ENCODE measurements at places on chromosomes 2 and 18.

DNA sequence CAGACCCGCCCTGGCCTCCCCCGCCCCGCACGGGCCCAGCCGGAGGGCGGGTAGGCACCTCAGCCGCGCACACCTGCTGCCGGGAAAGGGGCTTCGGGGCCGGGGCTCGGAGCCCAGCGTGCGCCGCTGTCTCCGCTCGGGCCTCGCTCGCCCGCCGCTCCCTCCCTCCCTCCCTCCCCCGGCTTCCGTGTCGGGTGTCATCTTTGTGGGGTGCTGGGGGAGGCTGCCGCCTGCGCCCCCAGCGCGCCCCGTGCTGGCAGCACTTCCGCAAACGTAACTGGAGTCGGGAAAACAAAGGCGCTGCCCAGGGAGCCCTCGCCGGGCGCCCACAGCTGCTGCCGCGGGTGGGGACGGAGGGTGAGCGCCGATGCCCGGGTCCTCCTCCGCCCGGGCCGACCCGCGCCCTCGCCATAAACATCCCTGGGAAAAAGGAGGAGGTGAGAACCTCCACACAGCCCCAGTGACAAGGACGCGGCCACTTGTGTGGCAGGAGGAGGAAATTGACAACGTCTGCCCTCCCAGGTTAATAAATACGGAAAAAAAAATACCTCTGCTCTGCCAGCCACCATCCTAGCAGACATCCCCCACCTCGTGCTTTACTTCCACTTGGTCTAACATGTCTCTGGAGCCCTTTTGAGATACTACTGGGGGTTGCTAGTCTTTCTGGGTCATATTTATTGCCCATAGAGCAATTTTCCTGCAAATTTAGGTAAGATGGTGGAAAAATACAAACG is 550 bp downstream of the MFSD6 start:
- peak overlapping the region; percentile 54 for H3K27ac ChIP-seq
- peak; percentile 7 for DNase-seq
- peak overlapping the region; percentile 42 for H3K4me3 ChIP-seq
- no peaks in the 10 kb centered on the region for H3K27me3 ChIP-seq
- peaks cover 29% of the 10 kb centered on the region for H3K4me1 ChIP-seq

- H3K36me3 ChIP-seq = no peaks in the 10 kb centered on the region
- no peaks in the 10 kb centered on the region for H3K4me1 ChIP-seq
- H3K4me3 ChIP-seq = no peak overlapping the region
- no peak for DNase-seq
Observed at GRCh38 chr2:74966887-74967286, 8.4 kb downstream of the POLE4 start.

GRCh38 chr18:56381196-56381595 is 257.2 kb downstream of the TXNL1 start:
- H3K36me3 ChIP-seq = no peaks in the 10 kb centered on the region
- no peak overlapping the region for H3K4me3 ChIP-seq
- no peak for DNase-seq
- H3K27ac ChIP-seq = no peak overlapping the region

GRCh38 chr2:71671895-71672825 is 218.8 kb downstream of the DYSF start:
- H3K4me3 ChIP-seq = no peak overlapping the region
- H3K4me1 ChIP-seq = no peaks in the 10 kb centered on the region
- H3K27ac ChIP-seq = no peak overlapping the region
- DNase-seq = no peak
- no peaks in the 10 kb centered on the region for H3K27me3 ChIP-seq
- H3K36me3 ChIP-seq = no peaks in the 10 kb centered on the region

DNA sequence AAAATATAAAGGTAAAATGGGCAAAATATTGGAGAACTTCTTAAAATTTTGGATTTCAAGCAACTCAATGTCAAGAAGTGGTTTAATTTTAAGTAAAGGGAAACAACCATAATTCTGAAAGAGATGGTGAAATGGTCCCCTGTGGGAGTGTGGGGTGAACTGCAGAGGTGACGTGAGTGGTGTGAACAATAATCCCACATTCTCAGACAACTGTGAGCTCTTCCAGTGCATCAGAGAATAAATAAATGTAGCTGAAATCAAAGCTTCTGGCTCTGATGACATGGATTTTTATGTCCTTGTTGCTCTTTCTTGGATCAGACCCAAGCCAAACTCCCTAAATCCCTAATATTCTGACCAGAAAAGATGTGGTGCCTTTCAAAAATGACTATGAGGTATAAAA is 672.7 kb downstream of the ZEB2 start:
- no peak overlapping the region for H3K27ac ChIP-seq
- no peak for DNase-seq
- H3K4me3 ChIP-seq = no peak overlapping the region
- H3K4me1 ChIP-seq = no peaks in the 10 kb centered on the region
- H3K36me3 ChIP-seq = no peaks in the 10 kb centered on the region

DNA sequence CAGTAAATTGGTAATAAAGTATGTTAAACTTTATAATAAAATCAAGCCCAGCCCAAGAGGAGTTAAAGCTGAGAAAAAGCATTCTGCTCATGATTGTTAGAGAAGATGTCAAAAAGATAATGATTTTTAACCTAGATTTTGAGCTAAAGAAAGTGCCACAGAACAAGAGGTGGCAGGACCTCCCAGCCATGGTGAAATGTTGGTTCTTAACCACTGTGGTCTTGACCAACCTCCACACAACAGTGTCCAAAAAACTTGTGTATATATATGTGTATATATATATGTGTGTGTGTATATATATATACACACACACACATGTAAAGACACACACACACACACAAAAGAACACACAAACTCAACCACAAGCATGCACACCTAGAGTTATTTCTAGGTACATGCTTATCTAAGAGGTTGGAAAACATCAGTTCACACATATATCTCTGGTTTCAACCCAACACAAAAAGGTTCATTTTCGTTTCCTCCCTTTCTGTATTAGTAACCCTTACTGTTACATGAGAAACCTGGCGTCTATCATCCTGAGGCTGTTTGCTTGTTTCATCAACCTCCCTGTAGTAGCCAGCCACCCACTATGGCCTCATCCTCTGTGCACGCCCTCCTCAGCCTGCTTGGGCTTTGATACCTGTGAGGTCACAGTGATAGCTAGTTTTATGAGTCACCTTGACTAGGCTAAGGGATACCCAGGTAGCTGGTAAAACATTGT is 631.8 kb upstream of the ID2 start:
- H3K36me3 ChIP-seq = no peaks in the 10 kb centered on the region
- no peak overlapping the region for H3K27ac ChIP-seq
- no peaks in the 10 kb centered on the region for H3K27me3 ChIP-seq
- DNase-seq = no peak
- no peak overlapping the region for H3K4me3 ChIP-seq

DNA sequence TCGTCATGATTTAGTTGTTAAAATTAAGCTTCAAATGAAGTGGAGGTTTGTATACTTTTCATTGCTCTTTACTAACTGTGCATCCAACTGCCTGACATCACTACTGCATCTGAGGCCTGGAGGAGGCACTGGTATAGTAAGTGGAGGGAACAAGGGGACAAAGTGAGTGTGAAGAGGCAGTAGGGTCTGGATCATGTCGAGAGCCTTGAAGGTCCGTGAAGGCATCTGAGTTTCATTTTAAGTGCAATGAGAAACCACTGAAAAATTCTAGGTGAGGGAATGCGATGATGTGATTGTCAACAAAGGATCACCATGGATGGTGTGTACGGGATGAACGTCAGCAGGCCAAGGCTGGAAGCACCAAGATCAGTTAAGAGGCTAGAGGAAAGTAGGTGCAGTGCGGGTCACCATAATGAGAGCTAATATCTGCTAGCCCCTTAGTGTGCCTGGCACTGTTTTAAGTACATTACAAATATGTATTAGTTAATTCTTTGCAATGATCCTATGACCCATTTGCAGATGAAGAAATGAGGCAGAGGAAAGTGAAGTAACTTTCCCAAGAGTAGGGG is 96.1 kb downstream of the CABYR start:
- peaks cover 4% of the 10 kb centered on the region for H3K36me3 ChIP-seq
- H3K4me3 ChIP-seq = no peak overlapping the region
- DNase-seq = no peak
- no peaks in the 10 kb centered on the region for H3K27me3 ChIP-seq

DNA sequence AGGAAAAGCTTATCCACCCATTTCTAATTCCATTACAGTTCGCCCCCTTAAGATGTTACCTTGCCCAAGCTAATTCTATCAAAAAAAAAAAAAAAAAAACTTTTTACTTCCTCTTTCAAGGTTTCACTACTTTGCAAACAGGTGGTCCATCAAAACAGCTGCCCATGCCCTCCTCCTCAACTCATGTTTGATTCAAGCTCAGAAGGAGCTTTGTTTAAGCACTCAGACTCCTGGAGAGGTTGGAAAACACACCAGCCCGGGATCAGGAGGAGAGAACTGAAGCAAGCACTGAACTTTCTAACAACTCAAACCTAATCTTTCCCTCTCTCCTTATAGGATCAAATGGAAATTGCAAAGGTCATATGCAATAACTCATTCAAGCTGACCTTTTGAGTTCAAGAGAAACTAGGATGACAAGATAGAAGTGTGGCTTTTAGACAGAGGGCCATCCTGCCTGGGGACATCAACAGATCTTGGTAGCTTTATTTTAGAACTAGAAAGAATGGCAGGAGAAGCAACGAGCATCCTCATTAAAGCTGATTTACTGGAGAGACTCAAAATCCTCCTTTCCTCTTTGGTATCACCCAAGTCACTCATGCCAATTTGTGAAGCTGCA is 28.3 kb upstream of the FZD7 start:
- no peaks in the 10 kb centered on the region for H3K27me3 ChIP-seq
- H3K4me1 ChIP-seq = no peaks in the 10 kb centered on the region
- H3K27ac ChIP-seq = no peak overlapping the region
- DNase-seq = no peak
- H3K36me3 ChIP-seq = no peaks in the 10 kb centered on the region

DNA sequence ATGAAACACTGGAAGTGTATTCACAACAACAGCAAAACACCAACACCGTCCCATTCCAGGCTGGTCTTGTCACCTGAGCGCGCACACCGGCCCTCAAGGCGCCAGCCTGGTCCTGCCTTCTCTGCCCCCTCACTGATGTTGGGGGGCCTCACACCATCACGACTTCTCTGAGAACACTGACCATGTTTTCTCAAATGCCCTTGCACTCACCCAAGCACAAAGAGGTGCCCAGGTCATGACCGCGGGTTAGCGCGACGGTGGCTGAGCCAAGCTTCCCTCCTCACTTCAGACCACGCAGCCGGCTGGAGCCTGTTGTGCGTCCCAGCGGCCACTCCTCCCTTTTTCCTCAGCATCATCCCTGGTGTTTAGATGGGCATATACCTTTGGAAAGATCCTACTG is 101.3 kb upstream of the SALL3 start:
- H3K36me3 ChIP-seq = no peaks in the 10 kb centered on the region
- H3K27me3 ChIP-seq = 0 out of 2 replicates have a peak, but pooled peaks cover 7% of the 10 kb centered on the region
- no peaks in the 10 kb centered on the region for H3K4me1 ChIP-seq
- DNase-seq = no peak
- H3K27ac ChIP-seq = no peak overlapping the region

DNA sequence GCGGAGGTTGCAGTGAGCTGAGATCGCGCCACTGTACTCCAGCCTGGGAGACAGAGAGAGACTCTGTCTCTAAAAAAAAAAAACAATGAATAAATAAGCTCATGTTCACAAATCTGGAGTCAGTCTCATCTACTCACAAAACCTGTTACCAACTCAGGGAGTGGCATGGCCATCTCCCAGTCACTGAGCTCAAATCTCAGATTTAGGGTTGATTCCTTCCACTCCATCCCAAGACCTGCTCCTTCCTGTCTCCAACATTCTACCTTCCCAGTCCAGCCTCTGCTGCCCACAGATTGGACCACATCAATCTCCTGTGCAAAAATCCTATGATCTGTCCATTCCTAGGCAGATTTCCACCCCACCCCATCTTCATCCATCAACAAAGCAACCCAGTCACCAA is 1.6 kb downstream of the STAT1 start:
- no peak overlapping the region for H3K4me3 ChIP-seq
- peaks cover 25% of the 10 kb centered on the region for H3K36me3 ChIP-seq
- H3K27ac ChIP-seq = no peak overlapping the region
- H3K4me1 ChIP-seq = peaks cover 4% of the 10 kb centered on the region
- no peak for DNase-seq

DNA sequence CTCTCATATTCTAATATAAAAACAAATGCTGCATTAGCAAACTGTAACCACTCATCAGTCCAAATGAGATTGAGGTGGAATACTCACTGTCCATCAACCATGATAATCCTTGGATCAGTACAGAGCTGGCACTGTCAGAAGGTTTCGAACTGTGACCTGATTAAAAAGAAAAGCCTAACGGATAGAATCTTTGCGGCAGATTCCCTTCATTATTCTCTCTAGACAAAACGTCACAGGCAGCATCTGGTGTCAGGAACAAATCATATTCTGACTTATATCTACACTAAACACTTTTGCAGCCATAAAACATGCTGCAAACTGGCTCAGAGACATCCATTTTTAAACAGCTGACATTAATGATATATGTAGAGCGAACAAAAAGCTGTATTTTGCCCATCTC is 677.7 kb upstream of the NXPH2 start:
- no peak for DNase-seq
- no peaks in the 10 kb centered on the region for H3K27me3 ChIP-seq
- no peaks in the 10 kb centered on the region for H3K4me1 ChIP-seq
- H3K36me3 ChIP-seq = no peaks in the 10 kb centered on the region

- no peak overlapping the region for H3K27ac ChIP-seq
- no peaks in the 10 kb centered on the region for H3K4me1 ChIP-seq
- no peaks in the 10 kb centered on the region for H3K27me3 ChIP-seq
- no peak for DNase-seq
Observed at GRCh38 chr2:48993576-48993975, 160.7 kb downstream of the FSHR start.

DNA sequence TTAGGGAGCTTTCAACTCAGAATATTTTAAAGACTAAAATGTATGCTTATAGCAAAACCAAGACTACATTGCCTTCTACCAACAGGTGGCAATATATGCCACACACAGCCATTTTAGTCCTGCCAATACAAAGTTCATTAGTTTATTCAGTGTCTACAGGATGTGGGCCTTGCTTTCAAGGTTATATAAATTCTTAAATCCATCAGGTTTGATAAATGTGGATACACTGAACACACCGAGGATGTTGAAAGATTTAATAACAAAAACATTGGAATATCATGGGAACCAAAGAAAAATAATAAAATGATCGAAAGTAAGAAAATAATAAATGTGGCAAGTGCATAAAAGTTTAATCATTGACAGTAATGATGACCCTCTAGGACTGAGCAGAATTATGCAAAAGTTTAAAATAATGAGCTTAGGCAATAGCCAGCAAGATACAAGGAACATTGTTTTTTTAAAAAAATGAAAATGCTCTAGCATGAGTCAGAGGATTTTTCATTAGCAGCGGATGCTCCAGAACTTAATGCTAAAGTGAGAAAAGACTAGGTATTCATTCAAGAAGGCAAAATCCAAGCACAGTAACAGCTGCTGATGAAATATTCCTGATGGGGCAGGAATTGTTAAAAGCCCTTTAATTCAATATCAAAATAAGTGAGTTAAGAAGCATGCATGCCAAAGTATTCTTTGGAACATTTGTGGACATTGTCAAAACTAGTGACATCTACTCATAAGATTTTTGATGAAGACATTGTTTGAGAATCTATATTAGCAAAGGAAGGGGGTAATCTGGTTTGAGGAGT is 14.2 kb downstream of the SCN9A start:
- H3K27me3 ChIP-seq = peaks cover 13% of the 10 kb centered on the region
- H3K36me3 ChIP-seq = no peaks in the 10 kb centered on the region
- H3K4me1 ChIP-seq = no peaks in the 10 kb centered on the region
- DNase-seq = peak; percentile 26

- H3K36me3 ChIP-seq = no peaks in the 10 kb centered on the region
- DNase-seq = no peak
- H3K27ac ChIP-seq = no peak overlapping the region
- H3K4me3 ChIP-seq = no peak overlapping the region
- no peaks in the 10 kb centered on the region for H3K4me1 ChIP-seq
Observed at GRCh38 chr2:145047554-145047953, 527.6 kb upstream of the ZEB2 start.
